ENCODE measurements at places on chromosomes 1 and 21. TPM values are rescaled to one million over a fixed set of nuclear protein-coding genes. Genes with fewer than 3 reads are reported as not detected.

The USP21 gene
- 36.0 TPM for total RNA-seq

DNA sequence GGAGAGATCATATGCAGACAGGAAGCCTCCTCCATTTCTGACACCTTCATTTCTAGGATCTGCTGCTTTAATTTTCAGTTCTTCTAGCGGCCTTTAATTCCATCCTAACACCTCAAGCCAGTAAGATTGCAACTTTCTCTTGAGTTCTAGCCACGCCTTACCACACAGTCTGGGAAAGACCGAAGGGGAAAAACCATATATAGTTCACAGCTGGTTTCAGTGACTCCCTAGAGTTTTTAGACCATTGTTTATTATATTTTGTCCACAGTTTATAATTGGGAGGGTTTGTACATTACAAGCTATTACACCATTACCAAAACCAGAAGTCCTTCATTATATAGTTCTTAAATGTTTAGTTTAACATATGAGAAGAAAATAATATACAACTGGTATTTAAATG is 37.5 kb downstream of the DPH5 start:
- no peak for DNase-seq

- peak; percentile 81 for DNase-seq
These were observed 1.0 kb downstream of the PLEKHG5 start for GRCh38 chr1:6490181-6491080.

The PLA2G2D gene
- total RNA-seq = not detected

- DNase-seq = no peak
These were observed 42.1 kb upstream of the ATP2B4 start for GRCh38 chr1:203584507-203584906.

DNA sequence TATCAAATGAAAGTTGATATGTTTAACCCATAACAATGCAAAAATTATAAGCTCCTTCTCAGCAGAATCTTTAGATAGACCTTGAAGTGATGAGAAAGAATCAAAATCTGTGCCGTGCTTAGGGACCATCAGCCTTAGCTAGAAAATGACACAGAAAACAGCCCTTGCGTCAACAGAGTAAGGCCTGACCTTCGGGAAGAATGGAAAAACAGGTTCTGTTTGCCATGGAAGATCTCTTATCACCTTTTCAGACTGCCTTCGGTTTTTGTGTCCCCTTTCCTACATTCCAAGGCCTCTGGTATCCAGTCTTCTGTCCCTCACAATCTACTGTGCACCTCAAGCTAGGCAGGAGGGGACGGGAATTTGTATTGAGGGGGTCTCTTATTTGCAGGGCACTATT is 37.6 kb upstream of the DPT start:
- no peak for DNase-seq

The TCHH gene
- not detected for total RNA-seq

The FCER1G gene
- total RNA-seq = 3.7 TPM

DNA sequence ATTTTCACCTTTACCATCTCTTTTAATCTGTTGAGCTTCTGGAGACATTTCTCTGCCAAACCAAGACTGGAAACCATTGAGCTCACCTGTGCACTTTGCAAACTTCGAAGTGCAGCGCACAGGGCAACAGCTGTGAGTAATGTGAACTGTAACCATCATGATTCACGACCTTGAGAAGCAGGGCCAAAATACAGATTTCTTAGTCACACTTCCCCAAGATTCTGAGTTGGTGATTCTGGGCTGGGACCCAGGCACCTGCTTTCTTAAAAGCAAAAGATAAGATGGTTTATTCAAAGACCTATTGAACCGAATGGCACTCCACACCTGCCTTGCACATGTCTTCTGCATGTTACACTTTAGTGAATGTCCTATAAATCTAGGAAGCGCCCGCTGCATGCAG is 10.2 kb downstream of the AGTRAP start:
- no peak for DNase-seq

DNA sequence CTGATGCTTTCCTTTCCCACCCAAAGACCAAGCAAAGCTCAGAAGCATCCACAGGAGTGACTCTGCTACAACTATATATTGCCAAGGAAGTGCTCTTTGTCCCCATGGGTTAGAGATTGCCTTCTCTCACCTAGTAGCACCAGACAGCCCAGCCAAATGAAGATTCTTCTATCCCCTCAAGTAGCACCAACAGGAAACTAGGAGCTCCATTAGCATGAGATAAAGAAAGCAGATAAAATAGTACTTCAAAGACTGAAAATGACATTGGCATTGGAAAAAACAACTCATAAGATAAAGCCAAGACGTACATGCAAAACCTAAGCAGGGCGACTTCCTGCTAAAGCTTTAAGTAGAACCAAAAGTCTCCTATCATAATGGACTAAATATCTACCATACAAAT is 871.5 kb downstream of the AMY1C start:
- no peak for DNase-seq

GRCh38 chr1:229970714-229971113 is 96.3 kb upstream of the GALNT2 start:
- no peak for DNase-seq

The SLC30A10 gene
- not detected for total RNA-seq

- DNase-seq = no peak
These were observed 20.5 kb downstream of the PRDM15 start for GRCh38 chr21:41858466-41859296.

The TMEM200B gene
- 0.46 TPM for total RNA-seq

The LYPD8 gene
- not detected for total RNA-seq

- DNase-seq = no peak
These were observed 25.9 kb downstream of the GIPC2 start for GRCh38 chr1:78071696-78072095.

GRCh38 chr1:203871114-203871880 is 9.9 kb downstream of the SNRPE start:
- DNase-seq = peak; percentile 14

DNA sequence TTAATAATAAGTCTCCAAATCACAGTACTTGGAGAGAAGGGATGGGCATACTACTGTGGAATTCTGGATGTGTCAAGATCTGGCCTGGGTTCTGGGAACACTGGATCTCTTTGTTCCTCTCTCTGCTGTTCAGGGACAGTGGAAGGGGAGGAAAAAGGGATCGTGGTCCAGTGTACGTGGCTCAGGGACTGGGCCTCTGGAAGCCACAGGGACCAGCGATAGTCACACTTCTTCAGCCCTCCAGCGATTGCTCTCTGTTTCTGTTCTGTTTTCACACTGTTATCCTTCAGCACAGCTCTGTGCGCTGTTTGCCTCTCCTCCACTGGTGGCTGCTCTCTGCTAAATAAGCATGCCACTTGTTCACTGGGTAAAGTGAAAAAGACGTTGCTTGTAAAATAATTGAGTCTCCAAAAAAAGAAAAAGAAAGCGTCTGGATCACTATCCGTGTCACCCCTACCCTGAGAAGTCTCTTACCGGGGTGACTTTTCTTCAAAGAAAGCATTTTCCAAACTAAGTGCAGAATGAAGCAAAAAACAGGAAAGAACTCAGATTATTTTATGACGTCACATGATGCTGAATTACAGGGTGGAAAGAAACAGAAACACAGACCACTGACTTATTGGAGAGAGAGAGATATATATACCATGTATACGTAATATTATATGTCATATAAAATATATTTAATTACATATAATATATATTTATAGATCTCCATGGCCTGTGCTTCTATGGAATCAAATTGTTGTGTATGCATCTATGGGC is 279.4 kb downstream of the RGS7 start:
- DNase-seq = no peak

GRCh38 chr1:245715291-245715701 is 560.5 kb downstream of the KIF26B start:
- DNase-seq = no peak

The TACSTD2 gene
- 0.21 TPM for total RNA-seq

The FCRL4 gene
- total RNA-seq = not detected
